ENCODE measurements at places on chromosomes 6 and 20.

DNA sequence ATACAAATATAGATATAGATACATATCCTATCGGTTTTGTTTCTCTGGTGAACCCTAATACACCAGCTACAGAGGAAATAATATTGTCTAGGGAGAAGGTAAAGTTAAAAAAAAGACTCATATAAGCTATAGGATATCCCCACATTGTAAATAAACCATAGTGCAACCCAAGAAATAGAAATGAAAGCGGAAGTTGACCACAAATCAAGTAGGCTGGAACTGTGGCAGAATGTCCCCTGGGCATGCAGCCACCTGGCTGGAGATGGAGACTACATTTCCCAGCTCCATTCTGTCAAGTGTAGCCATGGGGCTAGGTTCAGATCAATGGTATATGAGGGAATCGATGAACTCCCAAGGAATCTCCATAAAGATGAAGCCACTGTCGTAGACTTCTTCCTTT, 70.1 kb upstream of the RPS6KA2 start:
- DNase-seq, result no peak

DNA sequence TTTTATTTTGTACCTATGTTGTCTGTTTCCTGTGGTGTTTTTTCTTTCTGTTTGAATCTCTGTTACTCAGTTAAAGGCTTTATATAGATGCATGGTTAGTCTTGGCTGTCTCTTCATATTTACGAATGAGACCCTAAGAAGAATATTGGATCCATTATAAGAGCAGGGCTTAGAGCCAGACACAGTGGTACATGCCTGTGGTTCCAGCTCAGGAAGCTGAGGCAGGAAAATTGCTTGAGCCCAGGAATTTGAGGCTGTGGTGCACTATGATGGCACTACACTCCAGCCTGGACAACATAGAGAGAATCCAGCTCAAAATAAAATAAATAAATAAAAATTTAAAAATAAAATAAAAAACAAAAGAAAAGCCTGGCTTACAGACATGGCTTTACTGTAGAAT, 211.1 kb downstream of the SOD2 start:
- no peak for DNase-seq

DNA sequence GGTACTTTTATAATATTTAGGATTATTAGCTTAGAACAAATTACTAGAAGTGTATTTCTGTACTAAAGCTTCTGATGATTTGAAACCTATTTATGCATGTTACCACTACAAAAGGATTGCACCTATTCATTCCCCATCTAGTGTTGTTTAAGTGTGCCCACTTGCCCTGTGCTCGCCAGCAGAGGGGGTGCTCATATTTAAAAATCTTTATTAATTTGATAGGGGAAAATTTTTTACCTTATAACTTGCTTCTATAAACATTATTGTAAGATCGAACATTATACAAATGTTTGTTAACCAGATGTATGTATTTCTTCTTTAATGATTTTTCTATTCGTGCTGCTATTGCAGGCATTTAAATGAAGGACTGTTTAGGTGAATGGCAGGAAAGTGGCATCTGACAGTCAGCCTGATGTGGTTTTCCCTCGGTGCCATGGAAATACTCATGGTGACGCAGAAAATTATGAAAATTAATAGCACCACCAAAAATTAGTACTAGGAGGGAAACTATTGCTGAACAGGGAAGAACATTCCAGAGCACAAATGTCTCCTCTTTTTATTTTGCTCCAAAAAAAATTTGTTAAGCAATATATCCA, 44.1 kb upstream of the FNDC1 start:
- no peak for DNase-seq

- DNase-seq, result no peak
Measured at GRCh38 chr6:138161338-138162110, at the start of gene ARFGEF3. Gene ARFGEF3, plus strand, starts transcription at chr6:138161939. Its CDS starts 148 bp downstream, at chr6:138162087.

- DNase-seq, result no peak
Measured at GRCh38 chr6:39653612-39654011, 71.6 kb downstream of the KIF6 start.

- DNase-seq, result no peak
Measured at GRCh38 chr20:20204256-20204655, 151.9 kb downstream of the CFAP61 start.

GRCh38 chr20:23867152-23867776, 12.3 kb downstream of the CST5 start:
- DNase-seq, result no peak

DNA sequence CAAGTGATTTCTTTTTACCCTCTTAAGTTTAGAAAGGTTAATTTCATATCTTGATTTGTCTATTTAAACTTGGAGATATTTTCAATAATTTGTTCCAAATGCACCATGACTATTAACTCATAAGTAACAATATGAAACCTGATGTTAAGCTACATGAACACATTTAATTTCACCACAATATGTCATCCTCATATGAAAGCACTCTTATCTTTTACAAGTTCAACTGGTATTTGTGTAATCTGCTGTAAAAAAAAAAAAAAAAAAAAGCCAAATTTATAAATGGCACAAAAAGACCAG, 110.4 kb downstream of the HFE start:
- DNase-seq, result no peak

GRCh38 chr6:101803136-101803535, 409.6 kb downstream of the GRIK2 start:
- no peak for DNase-seq

DNA sequence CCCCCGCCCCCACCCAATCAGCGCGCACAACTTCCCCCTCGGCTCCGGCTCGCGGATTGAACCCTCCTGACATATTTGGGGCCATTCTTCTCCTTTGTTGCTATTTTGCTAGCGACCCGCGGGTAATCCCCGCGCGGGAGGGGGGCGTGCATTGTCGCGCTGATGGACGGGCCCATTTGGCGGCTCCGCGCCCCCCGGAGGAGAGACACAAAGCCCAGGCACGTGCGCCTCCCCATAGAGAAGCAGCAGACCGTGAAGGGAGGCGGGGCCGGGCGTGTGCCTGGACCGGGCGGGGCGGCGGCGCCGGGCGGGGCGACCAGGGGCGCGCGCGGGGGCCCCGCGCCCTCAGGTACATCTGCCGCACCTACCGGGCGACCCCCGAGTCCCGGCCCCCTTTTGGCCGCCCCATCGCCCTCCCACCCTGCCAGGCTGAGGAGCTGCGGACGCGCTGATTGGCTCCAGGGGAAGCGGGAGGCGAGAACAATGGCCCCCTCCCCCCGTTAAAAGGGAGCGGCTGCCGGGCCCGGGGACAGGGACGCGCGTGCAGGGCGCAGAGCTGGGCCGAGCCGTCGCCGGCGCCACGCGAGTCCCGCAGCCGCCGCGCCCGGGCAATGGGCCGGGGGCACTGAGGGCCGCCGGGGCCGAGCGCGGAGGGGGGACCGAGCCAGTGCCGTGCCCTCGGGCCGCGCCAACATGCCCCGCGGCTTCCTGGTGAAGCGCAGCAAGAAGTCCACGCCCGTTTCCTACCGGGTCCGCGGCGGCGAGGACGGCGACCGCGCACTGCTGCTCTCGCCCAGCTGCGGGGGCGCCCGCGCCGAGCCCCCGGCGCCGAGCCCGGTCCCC, at the start of gene INSM1:
TSS of gene INSM1 (plus strand) at position 530 of the 843 bp plus-strand sequence. CDS start at position 694, 164 bp downstream.
- DNase-seq, result no peak

GRCh38 chr6:43130429-43130828, 40.6 kb upstream of the SRF start:
- DNase-seq, result no peak

GRCh38 chr20:19176470-19177052, 35.9 kb upstream of the SLC24A3 start:
- DNase-seq, result no peak

GRCh38 chr20:54340667-54341081, 132.8 kb downstream of the PFDN4 start:
- DNase-seq, result no peak

GRCh38 chr6:51209651-51210050, 391.0 kb downstream of the TFAP2B start:
- DNase-seq, result no peak

- DNase-seq, result no peak
Measured at GRCh38 chr6:55882718-55883569, 7.6 kb upstream of the BMP5 start.

GRCh38 chr6:130206479-130206878, 16.3 kb downstream of the SAMD3 start:
- no peak for DNase-seq

DNA sequence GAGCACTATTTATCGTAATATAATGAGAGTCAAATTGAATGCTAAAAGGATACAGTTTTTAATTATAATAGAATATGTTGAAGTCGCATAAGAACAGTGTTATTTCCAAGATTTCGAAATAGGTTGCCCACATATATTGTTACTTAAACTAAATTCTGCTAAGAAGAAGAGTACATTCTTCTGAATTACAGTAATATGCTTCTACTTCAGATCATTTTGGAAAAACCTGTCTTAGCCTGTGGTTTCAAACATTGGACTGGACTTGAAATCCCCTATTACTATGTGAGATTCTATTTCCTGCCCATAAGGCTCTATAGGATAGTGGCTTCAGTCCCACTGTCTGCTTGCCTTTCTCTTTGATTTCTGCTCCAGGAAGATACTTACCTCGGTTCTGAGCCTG, 137.2 kb downstream of the B3GAT2 start:
- no peak for DNase-seq

DNA sequence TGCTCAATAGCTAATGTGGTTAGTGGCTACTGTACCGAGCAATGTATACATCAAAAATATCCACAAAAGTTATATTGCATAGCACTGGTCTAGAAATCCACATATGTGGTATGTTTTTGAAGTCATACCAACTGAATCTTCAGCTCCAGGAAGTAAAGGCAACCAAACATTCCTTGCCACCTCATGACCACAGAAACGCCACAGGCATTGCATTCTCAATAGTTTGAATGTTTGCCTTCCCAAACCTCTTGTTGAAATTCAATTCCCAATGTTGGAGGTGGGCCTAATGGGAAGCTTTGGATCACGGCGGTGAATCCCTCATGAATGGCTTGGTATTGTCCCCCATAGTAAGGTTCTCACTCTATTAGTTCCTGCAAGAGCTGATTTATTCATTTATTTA, 18.2 kb upstream of the ZNF391 start:
- DNase-seq, result no peak

DNA sequence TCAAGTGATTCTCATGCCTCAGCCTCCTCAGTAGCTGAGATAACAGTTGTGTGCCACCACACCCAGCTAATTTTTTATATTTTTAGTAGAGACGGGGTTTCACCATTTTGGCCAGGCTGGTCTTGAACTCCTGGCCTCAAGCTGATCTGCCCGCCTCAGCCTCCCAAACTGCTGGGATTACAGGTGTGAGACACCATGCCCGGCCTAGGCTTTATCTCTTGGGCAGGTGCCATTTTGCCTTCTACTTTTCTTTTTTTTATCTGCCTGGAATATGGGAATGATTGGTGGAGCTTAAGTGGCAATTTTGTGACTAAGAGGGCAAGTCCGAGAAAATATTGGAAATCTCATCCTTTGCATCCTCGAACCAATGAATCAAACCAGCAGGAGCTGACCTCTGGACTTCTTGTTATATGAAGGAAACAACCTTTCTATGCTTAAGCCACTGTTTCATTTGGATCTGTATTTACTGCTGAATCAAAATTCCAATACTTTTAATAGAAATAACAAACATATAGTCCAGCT, 128.9 kb upstream of the ZNF217 start:
- no peak for DNase-seq

GRCh38 chr6:65229825-65230224, 477.2 kb downstream of the EYS start:
- no peak for DNase-seq

GRCh38 chr6:9830808-9831207, 584.1 kb downstream of the TFAP2A start:
- no peak for DNase-seq

DNA sequence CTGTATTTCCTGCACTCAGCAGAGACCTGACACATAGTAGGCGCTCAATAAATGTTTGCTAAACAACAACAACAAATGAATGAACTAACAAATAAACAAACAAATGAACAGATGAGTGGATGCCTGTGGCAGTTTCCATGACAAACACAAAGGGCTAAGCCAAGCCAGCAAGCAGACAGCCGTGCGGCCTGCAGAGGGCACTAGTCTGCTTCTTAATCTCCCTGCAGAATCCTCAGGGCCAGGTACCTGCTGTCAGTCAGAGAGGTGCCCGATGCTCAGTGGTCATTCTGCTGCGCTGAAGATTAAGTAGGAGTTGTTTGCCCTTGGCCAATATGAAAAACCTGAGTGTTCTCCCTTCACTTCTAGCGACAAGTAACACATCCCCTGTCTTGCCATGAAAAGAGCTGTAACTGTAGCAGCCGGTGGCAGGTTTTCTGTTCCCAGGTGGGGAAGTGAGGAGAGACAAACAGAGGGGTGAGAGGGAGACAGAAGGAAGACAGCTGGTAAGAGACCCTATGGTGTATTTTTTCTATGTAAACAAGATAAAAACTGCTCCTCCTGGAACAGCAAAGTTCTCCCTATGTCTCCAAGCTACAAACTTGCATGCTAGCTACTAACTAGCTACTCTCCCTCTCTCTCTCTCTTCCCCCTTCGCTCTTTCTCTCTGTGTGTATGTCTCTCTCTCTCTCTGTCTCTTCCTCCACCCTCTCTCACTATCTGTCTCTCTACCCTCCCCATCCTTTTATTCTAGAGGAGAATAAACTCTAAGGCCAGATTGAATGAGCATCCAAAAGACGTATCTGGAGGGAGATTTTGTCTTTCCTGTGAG, at the start of gene MC3R:
TSS of gene MC3R (plus strand) at position 779 of the 829 bp plus-strand sequence. CDS start 112 bp downstream, outside the sequence.
- no peak for DNase-seq

DNA sequence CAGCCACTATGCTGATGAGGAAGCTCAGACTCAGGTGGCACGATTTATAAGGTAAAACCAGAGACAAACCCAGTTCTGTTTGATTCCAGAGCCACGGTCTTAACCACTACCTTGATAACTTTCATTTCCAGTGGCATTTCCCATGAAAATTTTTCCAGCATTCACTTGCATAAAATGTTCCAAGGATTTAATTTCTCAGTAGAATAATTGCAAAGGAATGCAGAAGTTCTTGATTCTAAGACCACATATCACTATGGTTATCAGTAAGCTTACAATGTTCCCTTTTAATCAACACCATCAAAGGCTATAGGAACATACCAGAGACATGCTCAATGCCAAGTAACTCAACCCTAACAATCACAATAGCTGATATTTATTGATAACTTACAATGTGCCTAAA, 306.0 kb upstream of the HS3ST5 start:
- DNase-seq, result no peak

DNA sequence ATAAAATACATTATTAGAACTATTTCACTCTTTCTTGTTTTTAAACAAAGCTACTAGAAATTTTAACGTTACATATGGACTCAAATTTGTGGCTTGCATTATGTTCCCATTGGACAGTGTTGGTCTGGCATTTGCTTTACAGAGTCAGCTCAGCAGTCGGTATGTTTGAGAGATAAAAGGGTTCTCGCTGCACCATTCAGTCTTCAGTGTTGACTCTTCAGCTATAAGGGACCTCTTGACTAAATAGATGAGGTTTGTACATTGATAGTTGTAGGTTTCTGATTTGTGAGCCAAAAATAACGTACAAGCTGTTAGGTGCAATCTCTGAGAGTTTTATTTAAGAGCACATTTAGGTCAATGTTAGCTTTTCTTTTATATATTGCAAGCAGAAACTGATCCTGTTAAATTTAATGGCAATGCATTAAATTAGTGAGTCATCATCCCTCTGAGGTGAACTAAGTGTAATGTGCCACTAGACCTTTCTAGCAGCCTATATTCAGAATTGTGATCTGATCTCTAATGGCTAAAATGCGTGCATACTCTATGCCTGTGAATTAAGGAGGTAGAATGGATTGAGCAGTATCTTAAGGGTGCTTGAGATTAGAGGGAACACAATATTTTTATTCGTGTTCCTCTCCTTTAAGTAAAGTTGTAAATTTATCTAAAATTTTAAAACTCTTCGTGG, 485.6 kb upstream of the SYNCRIP start:
- DNase-seq, result no peak

- no peak for DNase-seq
Measured at GRCh38 chr6:558089-558488, 98.8 kb downstream of the HUS1B start.
